Tongue (tissue), 3 donors: ENCODE measurements at places on chromosomes 3 and 15. TPM values are rescaled to one million over a fixed set of nuclear protein-coding genes. Genes with fewer than 3 reads are reported as not detected.

GRCh38 chr3:24344784-24345439, 149.7 kb downstream of the THRB start:
- peak; percentile 35 for DNase-seq

DNA sequence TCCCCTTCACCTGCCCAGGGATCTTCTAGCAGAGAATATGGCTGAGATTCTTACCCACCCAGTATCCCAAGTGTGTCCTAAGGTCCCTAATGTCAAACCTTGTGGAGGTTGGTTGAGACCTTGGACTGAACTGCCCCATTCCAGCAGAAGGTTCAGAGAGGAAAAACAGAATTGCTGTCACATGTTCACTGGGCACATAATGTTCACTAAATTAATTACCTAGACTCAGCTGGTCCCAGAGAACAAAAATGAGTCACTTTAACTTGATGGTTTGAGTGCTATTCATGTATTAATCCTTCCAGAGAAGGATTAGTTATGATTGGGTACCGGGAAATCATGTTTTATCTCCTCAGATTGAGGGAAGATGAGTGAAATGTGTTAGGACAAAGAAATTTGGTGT, 171.3 kb upstream of the GADL1 start:
- no peak for DNase-seq

GRCh38 chr15:56968821-56969220, 50.4 kb downstream of the TCF12 start:
- DNase-seq, result no peak

DNA sequence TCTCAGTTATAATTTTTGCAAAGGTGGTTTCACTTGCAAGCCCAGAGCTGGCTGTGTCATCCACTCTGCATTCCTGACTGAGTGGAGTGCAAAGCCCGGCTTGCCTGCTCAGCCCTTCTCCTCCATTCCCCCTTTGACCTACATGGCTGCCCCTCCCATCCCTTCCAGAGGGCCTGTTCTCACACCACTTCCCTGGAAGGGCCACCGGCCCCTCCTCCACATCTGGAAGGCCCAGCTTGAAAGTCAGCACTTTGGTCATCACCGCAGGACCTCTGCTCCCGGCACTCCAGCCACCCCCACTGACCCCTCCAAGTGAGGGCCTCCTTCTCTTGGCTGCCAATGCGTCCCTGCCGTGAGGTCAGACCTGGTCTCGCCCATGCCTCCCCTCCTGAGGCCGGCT, 74.1 kb upstream of the RNF7 start:
- no peak for DNase-seq

DNA sequence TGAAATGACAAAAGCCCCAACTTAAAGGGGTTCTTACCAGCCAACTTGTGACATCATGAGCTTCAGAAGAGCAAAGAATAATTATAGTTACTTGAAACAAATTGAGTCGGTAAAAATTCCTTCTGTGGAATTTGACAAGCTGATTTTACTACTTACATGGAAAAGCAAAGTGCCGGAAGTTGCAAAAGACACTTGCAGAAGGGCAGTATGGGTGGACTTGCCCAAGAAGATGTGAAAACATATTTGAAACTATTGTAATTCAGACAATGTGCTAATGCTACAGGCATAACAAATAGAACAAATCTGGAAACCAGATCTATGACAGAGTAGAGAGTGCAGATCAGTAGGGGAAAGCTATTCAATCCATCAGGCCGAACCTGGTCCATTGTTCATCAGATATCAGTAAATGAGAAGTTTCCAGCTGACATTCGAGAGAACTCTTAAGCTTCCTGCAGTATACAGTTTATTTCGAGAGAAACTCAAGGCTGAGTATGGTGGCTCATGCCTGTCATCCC, 2.5 kb upstream of the KIF7 start:
- DNase-seq, result no peak

DNA sequence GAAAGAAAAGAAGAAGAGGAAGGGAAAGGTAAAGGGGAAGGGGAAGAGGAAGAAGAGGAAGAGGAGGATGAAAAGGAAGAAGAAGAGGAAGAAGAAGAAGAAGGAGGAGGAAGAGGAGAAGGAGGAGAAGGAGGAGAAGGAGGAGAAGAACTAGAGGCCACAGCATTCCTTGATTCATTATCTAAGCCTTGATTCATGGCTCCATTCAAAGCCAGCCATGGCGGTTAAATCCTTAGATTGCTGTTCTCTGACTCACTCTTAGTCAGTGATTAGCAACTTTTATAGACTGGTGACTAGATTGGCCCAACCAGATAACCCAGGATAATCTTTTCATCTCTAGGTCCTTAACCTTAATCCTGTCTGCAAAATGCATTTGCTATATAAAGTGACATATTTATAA, 47.6 kb downstream of the OSTN start:
- no peak for DNase-seq

GRCh38 chr3:43910750-43911149, 220.0 kb downstream of the ABHD5 start:
- DNase-seq, result no peak

The NOX5 gene
- total RNA-seq, result not detected

The SCAANT1 gene
- total RNA-seq, result not detected

DNA sequence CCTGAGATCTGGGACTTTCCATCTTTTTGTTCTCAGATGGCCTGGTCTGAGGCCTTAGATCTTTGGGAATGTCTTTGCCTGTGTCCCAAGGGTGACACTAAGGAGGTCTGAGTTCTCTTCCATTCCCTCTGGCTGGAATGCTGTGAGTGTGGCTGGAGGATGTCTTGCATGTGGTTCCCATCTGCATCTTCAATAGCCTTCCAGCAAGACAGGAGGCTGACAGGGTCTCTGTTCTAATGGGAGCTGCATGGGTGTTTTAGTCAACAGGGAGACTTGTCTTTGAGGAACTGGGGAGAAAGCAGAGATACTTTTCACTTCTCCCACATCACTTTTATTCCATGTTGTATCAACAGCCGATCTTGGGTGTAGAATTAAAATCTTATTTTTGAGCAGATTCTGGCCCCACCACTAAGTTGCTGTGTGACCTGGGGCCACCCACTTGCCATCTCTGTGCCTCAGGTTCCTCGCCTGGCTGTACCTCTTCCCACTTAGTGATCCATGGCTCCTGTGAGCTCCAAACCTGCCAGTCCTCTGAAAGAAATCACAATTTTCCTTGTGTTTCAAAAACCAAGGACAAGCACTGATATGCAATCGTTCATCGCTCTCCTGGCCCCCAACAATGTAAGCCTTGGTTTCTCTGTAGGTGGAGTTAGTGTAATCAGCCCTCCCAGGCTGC, 75.2 kb downstream of the LSM3 start:
- no peak for DNase-seq

DNA sequence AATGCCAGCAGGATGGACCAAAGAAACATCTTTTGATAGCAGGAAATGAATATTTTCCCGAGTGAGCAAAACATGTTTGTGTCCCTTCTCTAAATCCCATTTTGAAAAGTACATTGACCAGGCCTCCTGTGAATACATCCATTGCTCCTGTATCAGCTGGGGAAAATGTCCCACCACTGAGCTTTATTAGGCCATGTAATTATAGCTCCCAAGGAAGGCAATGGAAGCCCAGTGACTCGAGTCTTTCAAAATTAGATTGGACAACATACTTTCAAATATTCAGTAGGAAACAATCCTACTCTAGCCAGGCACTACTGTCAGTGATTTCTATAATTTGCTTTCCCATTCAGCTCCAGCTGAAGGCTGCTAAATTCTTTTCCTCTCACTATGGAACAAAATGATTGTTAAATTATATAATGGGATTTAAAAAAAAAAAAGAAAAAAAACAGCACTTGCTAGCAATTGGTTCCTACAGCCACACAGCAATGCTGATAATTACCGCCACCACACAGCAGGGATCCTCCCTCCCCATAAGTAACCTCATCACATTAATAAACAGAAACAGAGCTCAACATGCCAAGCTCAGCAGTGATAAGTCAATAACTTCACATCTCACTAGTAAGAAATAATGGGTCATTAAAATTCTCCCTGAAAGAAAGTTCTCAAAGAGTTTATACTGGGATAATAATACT, 172.4 kb upstream of the SLC2A2 start:
- DNase-seq, result no peak

DNA sequence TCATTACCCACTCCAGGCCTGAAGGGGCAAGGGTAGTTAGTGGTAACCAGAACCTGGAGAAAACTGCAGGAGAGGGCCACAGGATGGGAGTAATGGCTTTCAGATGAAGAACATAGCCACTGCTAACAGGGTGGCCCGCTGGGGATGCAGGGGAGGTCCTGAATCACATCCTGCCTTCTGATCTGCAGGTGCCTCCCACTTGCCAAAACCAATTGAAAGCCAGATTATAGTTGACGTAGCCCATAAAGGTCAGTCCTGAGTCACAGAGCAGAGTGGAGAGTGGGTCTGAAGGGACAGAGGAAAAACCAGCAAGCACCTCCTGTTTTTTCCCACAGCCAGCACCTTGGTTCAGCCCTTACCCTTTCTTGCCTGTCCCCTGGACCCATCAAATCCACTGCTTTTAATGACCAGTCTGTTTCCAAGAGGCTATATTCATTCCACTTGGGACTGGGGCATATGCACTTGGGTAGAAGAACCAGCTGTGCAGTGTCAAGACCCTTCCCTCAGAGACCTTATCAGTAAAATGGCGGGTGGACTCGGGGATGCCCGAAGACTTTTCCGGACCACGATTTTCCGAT, 646 bp upstream of the SLC35G2 start:
- DNase-seq, result no peak

The LRRC3B gene
- 6.3 TPM for total RNA-seq

The PLEKHO2 gene
- 33.5 TPM for total RNA-seq

- no peak for DNase-seq
These were observed 64.2 kb upstream of the SLCO2A1 start for GRCh38 chr3:134093956-134094355.

- DNase-seq, result no peak
These were observed 70.1 kb downstream of the CEMIP start for GRCh38 chr15:80849308-80849707.

The TNNC1 gene
- total RNA-seq, result 352 TPM

DNA sequence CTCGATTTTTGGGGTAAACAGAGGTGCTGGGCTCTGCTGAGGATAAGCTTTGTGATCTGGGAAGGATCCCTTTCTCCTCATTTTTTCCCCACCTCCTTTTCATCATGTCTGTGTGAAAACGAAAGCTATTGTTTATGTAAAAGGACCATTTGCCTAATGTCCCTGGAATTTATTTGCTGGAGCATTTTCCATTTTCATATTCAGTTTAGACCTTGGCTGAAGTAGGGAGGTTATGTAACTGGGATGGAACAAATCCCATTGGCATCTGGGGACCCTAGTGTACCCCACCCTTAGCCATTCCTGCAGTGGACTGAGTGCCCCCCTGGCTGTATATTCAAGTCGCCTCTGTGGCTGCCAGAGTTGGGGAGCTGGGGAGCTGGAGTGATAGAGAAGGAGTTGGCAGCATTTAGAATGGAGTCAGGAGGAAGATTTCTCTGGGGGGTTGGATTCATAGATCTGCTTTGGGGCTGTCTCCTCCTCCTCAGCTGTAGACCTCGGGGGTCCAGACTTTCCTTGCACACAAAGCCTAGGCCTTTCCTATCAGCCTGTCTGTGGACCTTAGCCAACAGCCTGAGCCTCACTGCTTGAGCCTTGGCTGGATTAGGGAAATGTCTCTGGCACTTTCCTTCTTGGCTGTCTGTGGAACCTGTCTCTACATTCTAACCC, 270.4 kb upstream of the CTDSPL start:
- peak; percentile 50 for DNase-seq

The TNFAIP8L3 gene
- 6.5 TPM for total RNA-seq

DNA sequence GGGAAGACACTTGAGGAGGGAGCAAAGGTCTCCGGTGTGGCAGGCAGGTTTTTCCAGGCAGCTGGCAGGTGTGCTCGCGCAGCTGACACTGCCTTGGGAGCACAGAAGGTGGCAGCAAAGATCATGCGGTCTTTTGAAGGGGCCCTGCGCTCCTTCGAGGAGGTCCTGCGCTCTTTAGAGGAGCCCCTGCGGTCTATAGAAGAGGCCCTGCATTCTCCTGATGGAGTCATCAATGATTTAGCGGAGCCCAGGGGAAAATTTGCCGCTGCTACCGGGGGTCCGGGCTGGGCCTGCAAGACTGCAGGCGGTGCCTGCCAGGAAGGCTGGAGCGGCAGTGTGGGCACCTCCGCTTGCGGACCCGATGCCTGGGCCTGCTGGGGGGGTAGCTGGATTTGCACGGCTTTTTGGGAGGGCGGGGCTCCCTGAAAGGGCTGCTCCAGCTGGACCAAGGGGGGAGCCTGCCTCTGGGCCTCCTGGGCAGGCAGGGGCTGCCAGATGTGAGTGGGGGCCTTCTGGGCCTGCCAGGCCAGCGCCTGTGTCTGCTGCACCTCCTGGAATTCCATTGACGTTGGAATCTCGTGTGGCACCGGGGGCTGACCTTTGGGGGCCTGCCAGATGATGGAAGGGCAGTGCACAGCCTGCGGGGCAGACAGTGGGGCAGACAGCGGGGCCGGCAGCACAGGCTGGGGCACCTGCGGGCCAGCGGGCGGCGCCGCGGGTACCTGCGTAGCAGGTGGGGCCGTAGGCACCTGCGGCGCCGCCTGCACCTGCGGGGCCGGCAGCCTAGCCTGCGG, 2.1 kb downstream of the MAGEL2 start:
- DNase-seq, result peak; percentile 42

GRCh38 chr15:88661041-88661700, 22.4 kb downstream of the ISG20 start:
- DNase-seq, result no peak

The UBA5 gene
- total RNA-seq, result 63.6 TPM

DNA sequence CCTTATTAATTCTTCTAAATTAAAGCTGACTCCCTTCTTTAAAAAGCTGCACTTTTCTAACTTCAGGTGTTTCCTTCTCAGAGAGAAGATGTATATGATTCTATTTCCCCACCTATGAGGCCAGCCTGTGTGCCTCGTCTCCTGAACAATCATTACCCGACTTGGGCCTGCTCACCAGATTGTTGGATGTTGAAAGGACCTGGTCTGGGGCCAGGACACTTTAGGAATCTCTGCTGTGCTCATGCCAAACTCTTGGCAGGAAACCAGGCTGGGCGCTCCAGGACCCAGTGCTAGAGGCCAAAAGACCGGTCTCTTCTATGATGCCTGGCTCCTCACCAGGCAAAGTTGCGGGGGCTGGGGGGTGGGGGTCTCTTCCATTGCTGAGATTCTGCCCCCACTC, 16.9 kb upstream of the LRRC31 start:
- DNase-seq, result peak; percentile 53

The FGF7 gene
- total RNA-seq, result 35.0 TPM

- DNase-seq, result no peak
These were observed 87.1 kb downstream of the CGNL1 start for GRCh38 chr15:57463360-57463759.

- DNase-seq, result no peak
These were observed 33.3 kb upstream of the HACD2 start for GRCh38 chr3:123618076-123618708.

GRCh38 chr3:100400419-100400779, 490 bp downstream of the TOMM70 start:
- peak; percentile 37 for DNase-seq

DNA sequence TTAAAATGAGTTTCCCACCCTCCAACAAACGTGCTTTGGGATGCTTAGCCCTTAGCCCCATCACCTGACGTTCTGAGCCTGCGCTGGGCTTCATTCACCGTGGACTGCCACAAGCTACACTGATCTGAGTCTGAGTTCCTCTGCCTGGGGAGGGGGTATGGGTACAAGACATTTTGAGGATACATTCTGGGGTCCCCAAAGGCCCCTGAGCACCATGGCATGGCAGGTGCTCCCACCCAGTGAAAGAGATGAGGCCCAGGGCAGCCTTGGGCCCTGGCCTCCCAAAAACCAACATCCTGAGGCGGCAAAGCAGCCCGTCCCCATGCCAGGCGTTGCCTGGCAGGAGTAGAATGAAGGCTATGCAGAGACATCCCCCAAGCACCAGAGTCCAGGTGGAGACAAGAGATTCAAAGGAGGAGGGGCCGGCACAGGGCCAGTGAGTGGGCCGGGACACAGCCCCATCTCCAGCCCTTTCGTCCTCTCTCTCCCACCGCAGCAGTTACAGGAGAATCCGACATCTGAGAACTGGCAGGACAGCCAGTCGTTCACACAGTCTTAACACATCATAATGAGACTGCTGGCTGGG, 74.5 kb downstream of the VGLL4 start:
- DNase-seq, result no peak
